ENCODE measurements at places on chromosomes 1 and 21.
A peak's percentile ranks its signal among the peaks of the same experiment; 100 is the strongest.

GRCh38 chr21:44477712-44478111 is 22.4 kb downstream of the LRRC3 start:
- DNase-seq, result no peak

DNA sequence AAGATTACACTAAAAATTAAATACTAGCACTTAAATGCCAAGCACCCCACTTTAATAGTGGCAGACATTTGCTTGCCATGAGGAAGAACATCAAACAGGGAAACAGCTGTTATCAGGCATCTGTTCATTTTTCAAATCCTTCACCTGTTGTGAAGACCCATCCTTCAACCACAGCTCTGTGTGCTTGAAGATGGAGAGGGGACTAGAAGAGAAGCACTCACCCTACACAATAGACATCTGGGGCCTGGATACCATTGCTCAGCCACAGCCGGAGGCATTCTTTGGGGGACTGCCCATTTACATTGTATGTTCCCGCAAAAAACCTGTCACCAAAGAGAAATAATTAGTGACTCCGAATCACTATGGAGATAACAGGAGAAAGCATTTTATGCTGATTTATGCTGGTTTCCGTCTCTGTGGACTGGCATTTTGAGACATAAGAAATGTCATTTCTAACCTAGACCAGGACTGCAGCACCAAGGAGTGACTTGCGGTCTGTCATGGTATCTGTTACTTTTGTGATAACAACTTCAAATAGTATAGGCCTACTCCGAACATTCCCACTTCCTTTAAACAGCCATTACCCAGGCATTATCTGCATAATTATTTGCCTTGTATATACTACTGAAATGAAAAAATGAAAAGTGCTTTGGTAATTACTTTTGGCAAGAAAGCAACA is 28.8 kb upstream of the MTF1 start:
- no peak for DNase-seq

GRCh38 chr21:33703750-33704606 is 61.7 kb downstream of the ITSN1 start:
- peak; percentile 24 for DNase-seq

- DNase-seq, result no peak
Observed at GRCh38 chr1:21524686-21525339, 15.6 kb downstream of the ALPL start.

DNA sequence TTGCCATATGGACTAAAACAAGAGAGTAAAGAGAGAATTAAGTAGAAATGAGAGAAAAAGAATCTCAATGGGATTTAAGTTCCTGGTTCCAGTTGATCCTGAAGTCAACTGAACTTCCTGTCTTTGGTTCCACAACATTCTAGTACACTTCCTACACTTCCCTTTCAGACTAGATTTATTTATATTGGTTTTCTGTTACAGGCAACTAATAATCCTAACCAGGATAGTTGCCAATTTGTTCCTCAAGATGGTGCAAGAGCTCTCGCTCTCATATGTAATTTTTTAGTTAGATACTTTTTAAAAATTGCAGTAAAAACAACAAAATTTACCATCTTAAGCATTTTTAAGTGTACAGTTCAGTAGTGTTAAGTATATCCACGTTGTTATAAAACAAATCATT is 28.8 kb upstream of the TRIM45 start:
- DNase-seq, result no peak

DNA sequence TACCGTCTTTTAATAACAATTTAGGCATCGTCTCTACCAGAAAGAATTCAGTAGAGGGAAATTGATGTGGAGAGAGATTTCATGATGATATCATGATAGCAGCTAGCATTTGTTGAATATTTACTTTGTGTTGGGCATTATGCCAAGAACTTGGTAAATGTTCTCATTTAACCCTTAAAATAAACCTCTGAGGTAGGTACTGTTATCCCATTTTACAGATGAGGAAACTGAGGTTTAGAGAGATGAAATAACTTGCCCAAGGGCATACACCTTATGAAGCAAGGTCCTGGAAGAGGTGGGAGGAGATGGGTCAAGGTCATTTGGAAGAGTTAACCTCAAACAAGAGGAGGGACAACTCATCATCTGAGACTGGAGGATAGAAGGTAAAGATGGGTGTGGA is 34.8 kb downstream of the TSNAX start:
- no peak for DNase-seq

- no peak for DNase-seq
Observed at GRCh38 chr1:213561870-213562269, 425.9 kb upstream of the PROX1 start.

DNA sequence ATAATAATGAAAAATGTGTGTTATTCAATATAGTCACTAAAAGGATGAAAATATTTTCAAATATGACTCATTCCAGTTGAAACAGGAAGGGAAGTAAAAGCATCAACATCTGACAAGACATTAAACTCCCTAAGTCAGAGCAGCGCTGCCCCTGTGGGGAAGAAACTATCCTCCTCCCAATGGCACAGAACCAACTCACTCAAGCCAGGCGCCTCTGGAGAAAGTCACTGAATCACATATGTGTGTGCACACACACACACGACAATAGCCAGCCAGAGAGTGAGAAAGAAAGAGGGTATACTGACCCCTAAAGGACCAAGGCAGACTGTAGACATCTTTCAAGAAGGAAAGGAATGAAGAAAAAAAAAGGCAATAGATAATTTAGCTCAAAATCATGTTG is 126.9 kb downstream of the SETD4 start:
- no peak for DNase-seq

- no peak for DNase-seq
Observed at GRCh38 chr1:43522776-43523480, 7.8 kb upstream of the PTPRF start.

All from WTC11 (cell line).